ENCODE measurements at places on chromosomes 3 and 15. TPM values are rescaled to one million over a fixed set of nuclear protein-coding genes. Genes with fewer than 3 reads are reported as not detected.

GRCh38 chr3:110026421-110026820, 689.1 kb upstream of the DPPA4 start:
- DNase-seq, result no peak

DNA sequence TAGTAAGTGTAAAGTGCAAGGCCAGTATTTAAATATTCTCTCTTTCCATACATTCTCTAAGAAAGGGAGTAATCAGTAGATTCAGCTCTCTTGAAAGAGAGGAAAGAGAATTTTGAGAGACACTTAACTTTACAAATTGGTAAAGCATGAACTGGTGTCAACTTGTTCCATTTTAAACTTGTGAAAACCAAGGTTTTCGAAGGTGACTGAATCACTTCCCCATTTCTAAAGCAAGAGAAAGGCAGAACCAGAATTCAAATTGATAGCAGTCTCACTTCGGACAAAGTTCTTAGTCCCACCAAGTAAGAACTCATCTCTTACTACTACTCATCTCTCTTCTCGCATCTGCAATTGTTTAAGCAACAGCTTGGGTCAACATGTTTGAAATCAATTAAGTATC, 22.4 kb downstream of the TJP1 start:
- DNase-seq, result no peak

GRCh38 chr3:188522115-188522514, 368.2 kb downstream of the LPP start:
- no peak for DNase-seq

The FEZF2 gene
- not detected for total RNA-seq

DNA sequence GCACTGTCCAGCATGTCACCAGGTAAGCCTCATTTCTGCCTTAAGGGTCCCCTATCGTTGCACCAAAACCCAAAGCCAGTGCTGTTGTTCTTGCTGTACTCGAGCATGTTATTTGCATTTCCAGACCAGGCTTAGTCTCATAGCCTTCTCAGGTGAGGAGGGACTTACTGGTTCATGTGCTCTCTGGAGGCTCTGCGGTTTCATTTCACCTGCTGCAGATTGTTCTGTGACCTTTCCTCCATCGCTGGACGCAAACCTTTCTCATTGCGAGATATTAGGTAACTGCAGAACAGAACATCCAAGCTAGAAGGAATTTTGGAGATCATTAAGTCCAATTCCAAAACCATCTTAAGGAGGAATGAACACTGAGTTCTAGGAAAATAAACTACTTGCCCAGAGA, 187.3 kb upstream of the BCL6 start:
- no peak for DNase-seq
